ENCODE measurements at places on chromosomes 5 and 9.

GRCh38 chr5:123087173-123088030, 1.6 kb upstream of the PRDM6 start:
- no peak for DNase-seq

- peak; percentile 91 for DNase-seq
Observed at GRCh38 chr5:67268231-67269021, 71.8 kb upstream of the CD180 start.

- no peak for DNase-seq
Observed at GRCh38 chr9:17970277-17970676, 391.4 kb downstream of the SH3GL2 start.

DNA sequence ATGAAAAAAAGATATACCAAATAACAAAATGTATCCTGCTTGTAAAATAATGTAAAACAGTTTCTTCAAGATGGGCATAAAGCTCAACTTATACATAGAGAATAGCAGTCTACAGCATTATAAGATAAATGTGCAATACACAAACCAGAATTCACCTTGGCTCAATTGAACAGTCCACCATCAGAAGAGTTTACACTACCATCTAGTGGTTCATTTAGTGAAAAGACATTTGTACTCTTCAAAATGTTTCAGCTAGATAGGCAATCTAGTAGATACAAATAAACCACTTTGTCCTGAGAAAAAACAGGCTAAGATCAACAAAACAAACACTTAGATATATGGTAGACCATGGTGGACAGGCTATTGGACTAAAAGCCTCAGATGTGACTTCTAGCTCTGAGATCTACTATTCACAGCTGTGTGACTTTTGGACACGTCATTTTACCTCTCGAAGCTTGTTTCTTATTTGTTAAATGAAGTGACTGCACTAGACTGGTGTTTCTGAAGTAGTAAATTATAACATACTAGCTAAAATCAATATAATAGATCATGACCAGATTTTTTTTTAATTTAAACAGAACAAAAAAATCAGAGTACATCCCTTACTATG, 22.1 kb upstream of the TPD52L3 start:
- DNase-seq, result peak; percentile 10

- no peak for DNase-seq
Observed at GRCh38 chr9:20726144-20726543, 42.1 kb downstream of the FOCAD start.

DNA sequence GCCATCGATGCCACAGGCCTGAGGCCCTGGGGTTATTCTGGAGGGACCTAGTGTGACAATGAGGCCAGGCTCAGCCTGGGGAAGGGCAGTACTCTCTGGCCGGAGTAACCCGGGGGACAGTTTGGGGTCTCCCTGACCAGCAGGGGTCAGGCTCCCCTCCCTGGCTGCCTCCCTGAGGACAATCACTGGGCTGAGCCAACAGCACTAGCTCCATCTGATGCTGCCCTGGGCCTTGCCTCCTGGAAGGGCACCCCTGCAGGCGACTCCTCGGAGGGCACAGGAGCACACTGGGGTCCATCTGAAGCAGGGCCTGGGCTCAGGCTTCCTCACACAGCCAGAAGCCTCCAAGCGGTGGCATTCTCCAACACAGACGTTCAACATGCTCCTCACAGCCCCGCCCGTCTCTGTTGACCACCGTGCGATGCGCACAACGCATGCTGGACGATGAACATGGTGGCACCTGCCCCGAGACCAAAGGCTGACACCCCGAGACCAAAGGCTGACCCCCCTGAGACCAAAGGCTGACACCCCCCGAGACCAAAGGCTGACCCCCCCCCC, 68.3 kb downstream of the ADAMTS2 start:
- DNase-seq, result no peak

DNA sequence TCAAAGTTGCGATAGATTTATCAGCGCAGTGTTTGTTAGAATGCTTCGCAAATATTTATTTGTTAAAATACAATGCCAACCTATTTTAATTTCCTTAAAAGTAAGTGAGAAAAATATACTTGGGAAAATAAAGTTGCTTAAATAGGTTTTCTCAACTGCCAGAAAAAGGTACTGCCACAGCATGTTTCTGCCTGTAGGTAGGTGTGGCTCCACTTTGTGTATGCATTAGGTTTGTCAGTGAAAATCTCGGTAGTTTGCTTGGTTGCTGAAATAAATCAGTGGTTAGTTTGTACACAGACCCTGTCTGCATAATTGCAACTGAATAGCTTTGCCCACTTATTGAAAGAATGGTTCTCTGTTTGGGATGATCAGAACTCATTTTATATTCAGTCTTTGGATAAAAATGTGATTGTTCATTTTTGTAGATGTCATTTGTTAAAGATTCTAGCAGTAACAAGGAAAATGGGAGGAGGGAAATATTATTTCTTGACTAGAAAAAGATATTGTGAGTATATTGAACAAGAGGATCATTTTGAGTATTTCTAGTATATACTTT, 25.7 kb downstream of the C9orf85 start:
- no peak for DNase-seq

- DNase-seq, result no peak
Observed at GRCh38 chr9:33878691-33879366, 61.9 kb downstream of the UBE2R2 start.

DNA sequence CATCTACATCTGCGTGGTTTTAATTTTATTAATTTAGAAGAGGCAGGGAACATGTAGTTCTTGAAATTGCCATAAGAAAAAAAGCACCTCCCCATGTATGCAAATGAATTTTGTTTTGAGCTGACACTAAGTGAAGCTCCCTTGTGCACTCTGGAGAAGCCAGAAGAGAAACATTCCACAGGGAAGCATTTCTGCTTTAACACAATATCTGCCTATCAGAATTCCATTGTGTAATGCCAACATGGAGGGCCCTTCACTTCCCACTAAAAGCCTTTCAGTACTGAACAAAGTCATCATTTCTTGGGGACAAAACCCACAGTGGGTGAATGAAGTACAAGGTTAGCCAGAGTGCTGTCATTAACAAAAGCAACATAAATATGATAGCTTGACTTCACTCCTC, 59.7 kb downstream of the PRELID2 start:
- DNase-seq, result no peak

- no peak for DNase-seq
Observed at GRCh38 chr9:72444435-72444834, 77.0 kb upstream of the TMC1 start.

- DNase-seq, result no peak
Observed at GRCh38 chr9:98067184-98067583, 10.7 kb downstream of the NANS start.

DNA sequence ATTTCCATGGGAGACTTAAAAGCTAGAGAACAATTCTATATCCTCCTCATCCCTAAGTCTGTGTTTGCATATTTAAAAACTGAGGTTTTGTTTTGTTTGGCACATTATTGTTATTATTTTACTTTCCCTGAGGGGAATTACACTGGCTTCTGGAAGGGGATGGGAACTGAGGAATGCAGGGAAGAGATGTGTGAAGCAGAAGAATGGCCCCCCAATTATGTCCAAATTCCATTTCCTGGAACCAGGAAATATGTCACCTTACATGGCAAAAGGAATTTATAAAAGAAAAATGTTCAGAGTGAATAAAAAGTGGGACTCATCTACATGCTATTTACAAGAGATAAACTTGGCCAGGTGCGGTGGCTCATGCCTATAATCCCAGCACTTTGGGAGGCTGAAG, 129.8 kb downstream of the MARCHF11 start:
- no peak for DNase-seq

- no peak for DNase-seq
Observed at GRCh38 chr9:124010665-124011321, 775 bp upstream of the LHX2 start.

DNA sequence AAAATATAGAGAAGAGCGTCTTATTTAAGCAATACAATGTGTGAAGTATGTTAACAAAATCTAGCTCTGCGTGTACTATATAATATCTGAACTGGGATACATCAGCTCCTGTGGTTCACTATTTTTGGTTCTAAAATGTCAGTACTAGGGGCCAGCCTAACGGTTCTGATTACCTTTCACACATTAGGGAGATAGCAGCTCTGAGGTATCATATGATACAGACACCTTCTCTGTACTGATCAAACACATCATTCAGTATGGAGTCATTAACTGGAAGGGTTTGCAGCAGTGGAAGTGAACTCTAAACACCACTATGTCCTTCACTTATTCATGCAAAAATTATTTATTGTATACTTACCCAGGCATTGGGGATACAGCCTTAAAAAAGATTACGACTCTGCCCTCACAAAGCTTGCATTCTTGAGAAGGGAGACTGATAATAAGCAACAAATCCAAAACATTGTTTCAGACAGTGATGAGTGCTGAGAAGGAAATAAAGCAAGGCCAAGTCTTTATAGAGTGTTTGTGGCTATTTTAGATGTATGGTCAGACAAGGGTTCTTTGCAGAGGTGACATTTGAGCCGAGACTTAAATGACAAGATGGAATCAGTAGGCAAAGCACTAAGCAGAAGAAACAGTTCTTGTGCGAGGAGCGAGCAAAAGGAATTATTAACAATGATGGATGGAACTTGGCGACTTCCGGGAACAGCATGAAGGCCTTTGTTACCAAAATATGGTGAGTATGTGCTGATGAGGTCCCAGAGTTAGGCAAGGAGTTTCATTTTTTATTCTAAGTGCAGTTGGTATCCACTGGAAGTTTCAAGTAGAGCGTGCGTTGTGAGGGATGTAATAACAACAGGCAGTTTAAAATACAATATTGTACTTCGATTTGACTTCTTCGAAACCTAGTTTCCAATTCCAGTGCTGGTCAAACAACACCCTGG, 1.8 kb upstream of the LNPEP start:
- no peak for DNase-seq

DNA sequence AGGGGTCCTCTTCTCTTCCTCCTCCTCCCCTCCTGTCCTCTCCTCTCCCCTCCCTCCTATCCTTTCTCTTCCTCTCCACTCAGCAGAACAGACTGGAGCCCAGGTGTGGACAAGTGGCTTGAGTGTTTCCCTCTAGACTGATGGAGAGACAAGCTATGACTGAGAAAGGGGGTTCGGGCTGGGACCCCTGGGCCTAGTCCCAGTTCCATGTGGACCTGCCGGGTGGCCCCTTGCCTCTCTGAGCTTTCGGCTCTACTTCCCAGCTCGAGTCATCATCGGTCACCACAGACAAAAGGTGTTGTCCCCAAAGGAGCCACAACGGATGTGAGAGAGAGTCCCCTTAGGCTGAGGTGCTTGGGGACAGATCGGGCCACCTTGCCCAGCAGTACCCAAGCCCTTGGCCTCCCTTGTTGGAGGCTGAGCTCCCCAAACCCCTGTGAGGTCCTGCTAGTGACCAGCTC, 3.4 kb upstream of the RXRA start:
- DNase-seq, result no peak

DNA sequence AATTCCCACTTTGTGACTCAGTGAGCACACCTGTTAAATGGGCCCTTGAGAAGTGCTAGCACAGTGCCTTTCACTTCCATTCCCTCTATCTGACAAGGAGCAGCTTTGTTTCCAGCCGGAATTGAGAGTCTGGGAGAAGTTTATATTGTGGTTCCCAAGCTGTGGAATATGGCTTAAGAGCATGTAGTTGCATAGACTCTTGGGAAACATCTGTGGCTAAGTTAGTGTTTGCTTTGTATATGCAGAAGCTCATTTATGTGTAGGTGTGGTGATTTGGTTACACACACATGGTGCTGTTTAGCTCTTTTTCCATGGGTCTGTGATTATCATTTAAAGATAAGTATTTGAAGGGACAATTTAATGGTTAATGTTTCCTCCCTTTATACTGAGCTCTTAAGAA, 110.5 kb upstream of the HMHB1 start:
- no peak for DNase-seq

GRCh38 chr5:142500227-142500905, 175.5 kb upstream of the SPRY4 start:
- no peak for DNase-seq

DNA sequence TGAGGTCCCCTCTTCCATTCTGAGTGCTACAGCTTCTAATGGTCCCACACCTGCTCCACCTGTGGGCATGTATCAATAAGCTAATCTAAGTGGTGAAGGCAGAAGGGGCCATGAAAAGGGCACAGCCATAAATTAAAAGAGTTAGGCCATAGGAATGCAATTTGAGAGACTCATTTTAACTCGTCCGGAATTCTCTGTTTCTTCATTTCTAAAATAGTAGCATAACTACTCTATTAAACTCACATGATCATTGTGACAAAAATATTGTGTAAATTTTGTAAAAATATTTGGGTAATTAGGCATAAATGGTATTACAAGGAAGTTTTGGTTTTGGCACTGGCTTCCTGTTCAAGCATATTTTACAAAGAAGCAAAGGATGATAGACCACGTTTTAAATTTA, 103.1 kb upstream of the TXNDC8 start:
- no peak for DNase-seq

DNA sequence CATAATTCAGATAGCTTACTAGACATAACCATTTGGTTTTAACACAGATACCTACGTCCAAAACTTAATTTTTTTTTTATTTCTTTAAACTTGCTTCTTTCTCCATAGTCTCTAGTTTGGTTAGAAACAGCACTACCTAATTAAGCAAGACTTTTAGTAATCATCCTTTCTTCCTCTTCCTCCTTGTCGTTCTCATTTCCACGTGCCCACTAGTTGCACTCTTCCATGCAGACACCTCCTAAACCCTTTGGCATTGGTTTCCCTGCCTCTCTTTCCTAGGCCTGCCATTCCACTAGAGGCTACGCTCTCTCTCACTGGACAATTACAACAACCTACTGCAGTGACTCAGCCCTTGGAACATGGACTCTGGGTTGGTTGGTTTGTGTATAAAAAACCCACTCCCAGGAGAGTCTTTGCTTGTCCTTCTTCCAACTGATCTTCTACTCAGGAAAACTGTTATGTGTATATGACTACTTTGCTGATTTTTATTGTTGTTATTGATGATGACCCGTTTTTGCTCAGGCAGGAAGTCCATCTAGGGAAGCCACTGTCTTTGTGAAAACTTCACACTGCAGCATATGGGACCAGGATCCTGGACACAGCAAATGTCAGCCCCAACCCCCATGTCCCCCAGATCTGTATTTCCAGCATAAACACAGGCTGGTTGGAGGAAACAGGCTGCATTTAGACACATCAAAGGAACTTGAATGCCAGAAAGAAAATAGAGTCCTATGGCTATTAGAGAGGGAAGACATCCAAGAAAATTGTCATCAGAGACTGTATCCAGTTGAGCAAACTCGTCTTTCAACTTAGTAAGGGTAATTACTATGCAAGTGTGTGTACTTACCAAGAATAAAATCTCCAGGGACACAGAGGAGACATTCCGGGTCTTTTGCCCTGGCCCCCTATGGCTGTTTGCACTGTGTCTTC, 503.2 kb downstream of the GADD45G start:
- DNase-seq, result no peak

Measured in AG09319 (cell line).